ENCODE measurements at places on chromosomes 2 and 18. TPM values are rescaled to one million over a fixed set of nuclear protein-coding genes. Genes with fewer than 3 reads are reported as not detected.

CDH19 gene
- total RNA-seq: 12.9 TPM

NAT8 gene
- not detected for total RNA-seq

GRCh38 chr18:57776767-57777166, 26.3 kb downstream of the ATP8B1 start:
- no peak for DNase-seq
- H3K36me3 ChIP-seq: no peaks in the 10 kb centered on the region
- peaks cover 2% of the 10 kb centered on the region for H3K4me1 ChIP-seq
- no peaks in the 10 kb centered on the region for H3K27me3 ChIP-seq

DNA sequence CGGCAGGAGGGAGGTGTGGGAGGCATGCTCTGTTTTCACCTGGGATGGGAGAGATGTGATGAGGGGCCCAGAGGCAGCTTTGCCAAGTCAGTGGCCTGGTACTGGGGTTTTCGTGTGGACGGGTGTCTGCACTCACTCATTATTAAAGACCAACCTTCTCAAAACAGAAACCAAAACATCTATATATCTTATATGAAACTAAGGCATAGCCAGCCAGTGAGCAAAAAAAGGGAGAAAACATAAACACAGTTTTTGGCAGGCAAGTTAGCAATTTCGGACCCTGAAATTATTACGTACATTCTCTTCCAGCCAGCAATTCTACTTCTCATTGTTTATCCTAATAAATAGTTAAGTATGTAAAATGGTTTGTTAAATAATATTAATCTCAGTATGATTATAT, 181.1 kb upstream of the SMAD2 start:
- H3K36me3 ChIP-seq: no peaks in the 10 kb centered on the region
- H3K4me3 ChIP-seq: no peak overlapping the region
- H3K4me1 ChIP-seq: no peaks in the 10 kb centered on the region
- no peaks in the 10 kb centered on the region for H3K27me3 ChIP-seq
- H3K27ac ChIP-seq: no peak overlapping the region

DNA sequence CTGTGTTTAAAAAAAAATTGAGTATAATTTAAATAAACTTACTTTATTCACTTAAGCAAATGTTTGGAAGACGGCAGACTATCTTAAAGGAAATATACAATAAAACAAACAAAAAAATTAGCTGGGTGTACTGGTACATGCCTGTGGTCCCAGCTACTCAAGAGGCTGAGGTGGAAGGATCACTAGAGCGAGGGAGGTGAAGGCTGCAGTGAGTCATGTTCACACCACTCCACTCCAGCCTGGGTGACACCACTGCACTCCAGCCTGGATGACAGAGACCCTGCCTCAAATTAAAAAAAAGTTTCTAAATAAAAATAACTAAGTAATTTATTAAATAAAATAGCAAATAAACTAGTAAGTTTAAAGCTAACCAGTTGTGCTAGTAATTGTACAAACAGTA, 7.5 kb downstream of the PUM2 start:
- no peaks in the 10 kb centered on the region for H3K27me3 ChIP-seq
- no peak for DNase-seq
- no peak overlapping the region for H3K27ac ChIP-seq
- no peaks in the 10 kb centered on the region for H3K36me3 ChIP-seq
- no peak overlapping the region for H3K4me3 ChIP-seq

DNA sequence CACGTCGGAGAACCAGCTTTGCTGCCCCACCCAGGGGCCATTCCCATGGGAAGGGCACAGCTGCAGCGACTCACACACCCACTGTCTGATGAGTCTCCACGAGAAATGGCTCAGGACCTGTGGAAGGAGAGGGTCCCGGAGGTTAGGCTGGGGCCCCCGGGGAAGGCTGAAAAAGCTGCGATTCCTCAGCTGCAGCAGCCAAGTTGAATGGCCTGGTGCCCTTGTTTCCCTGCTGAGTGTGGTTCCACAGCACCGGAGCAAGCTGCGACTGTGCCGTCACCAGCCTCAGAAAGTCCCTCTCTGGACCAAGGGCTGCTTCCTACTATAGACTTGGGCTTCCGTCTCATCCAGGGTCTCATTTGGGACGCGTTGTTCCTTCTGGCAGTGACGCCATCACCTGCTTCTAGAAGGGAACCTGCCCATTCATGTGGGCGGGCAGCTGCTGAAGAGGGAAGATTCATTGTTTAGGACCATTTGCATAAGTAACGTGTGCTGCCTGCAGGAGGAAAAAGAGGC, 180.2 kb downstream of the INHBB start:
- no peaks in the 10 kb centered on the region for H3K36me3 ChIP-seq
- H3K4me1 ChIP-seq: no peaks in the 10 kb centered on the region
- peak overlapping the region; percentile 88 for H3K27ac ChIP-seq

DNA sequence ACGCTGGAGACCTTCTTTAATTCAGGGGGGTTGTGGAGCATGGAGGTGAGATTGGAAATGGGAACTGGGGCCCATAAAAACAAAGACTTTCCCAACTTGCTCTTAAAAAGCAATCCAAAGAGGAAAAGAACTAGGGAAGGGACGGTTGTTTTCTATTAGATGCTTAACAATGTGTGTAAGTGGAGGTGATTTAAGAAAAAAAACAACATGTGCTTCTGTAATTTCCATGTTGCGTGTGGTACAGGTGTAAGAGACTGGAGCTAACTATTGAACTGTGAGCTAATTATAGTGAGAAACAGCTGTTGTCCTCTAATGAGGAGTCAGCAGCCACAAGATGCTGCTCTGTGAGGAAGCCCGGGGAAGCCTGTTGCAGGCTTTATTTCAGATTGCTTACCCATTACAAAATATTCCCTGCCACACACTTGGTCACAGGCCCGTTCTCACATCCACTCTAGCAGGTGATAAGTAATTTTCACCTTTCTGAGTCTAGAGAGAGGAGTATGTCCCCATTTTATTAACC, 280.6 kb upstream of the PARD3B start:
- no peaks in the 10 kb centered on the region for H3K36me3 ChIP-seq
- H3K4me3 ChIP-seq: no peak overlapping the region
- DNase-seq: no peak
- H3K27ac ChIP-seq: no peak overlapping the region

DNA sequence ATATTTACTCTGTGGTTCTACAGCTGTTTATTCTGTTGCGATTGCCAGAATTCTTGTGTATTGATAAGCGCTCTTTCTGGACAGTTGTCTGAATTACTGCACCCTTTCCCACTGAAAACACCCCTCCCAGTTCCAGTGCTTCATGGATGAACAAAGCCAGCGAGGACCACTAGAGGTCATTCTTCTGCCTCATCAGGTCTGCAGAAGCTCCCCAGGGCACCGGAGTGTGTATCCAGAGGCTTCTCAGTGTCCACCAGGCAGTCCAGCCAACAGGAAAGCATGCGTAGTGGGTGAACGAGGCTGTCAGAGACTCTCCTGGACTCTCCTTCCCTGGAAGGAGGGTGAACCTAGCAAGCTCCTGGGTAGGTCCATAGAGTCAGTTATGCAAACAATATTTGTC, 40.6 kb upstream of the INHBB start:
- no peaks in the 10 kb centered on the region for H3K27me3 ChIP-seq
- DNase-seq: no peak
- no peak overlapping the region for H3K4me3 ChIP-seq
- H3K4me1 ChIP-seq: no peaks in the 10 kb centered on the region

GRCh38 chr18:80104364-80104779, 4.7 kb upstream of the ADNP2 start:
- DNase-seq: no peak
- H3K27ac ChIP-seq: no peak overlapping the region
- no peaks in the 10 kb centered on the region for H3K27me3 ChIP-seq

DNA sequence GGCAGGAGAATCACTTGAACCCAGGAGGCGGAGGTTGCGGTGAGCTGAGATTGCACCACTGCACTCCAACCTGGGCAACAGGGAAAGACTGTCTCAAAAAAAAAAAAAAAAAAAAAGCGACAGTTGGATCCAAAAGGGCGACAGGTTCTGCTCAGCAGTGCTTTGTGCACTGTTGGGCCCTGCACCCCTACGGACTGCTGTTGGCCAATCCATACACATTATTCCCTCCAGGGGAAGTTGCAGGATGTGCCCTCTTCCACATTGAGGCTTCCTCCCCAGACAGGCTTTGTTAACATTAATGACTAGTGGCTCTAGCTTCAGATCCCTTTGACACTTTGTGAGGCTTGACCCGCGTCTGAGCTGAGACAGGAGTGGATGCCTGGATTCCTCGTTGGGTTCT, 9.4 kb downstream of the NT5DC4 start:
- no peaks in the 10 kb centered on the region for H3K27me3 ChIP-seq
- no peak for DNase-seq
- H3K27ac ChIP-seq: no peak overlapping the region
- no peak overlapping the region for H3K4me3 ChIP-seq
- H3K36me3 ChIP-seq: no peaks in the 10 kb centered on the region
- H3K4me1 ChIP-seq: no peaks in the 10 kb centered on the region

DNA sequence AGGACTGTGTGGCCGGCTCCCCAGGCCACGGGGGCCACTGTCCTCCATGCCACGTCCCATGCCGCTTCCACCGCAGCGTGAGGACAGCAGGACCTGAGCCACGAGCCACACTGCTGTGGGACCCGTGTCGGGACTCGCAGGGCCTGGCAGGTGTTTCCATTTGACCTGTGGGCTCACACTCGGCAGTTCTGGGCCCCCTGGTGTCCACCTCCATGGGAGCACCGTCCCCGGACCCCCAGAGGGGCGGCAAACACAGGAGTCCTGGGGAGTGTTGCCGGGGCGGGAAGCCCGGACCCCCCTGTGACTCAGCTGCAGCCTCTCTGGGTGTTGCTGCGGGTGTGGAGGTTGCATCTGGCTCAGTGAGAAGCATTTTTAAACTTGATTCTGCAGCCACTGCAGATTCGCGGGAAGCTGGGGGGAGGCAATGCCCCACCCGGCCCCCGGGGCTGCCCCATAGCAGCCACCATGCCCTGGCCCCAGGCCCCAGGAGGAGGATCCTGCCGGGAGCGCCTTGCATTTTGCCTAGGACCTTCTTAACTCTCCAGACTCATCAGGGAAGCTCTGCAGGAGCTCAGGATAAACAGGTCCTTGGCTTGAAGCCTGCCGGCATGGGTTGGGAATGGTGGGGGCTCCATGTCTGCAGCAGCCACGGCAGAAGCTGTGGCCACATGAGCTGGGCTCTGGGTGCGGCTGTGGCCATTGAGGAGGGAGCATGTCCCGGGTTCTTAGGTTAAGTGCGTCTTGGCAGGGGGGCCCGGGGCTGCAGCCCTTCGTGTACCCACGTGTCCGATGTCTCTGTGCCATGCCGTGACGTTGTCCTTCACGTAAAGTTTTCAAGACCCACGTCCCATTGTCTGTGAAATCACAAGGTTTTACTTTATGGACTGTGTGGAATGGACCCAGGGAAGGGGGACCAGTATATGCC, 30.9 kb downstream of the NFATC1 start:
- DNase-seq: no peak
- H3K4me3 ChIP-seq: no peak overlapping the region
- no peaks in the 10 kb centered on the region for H3K4me1 ChIP-seq

DNA sequence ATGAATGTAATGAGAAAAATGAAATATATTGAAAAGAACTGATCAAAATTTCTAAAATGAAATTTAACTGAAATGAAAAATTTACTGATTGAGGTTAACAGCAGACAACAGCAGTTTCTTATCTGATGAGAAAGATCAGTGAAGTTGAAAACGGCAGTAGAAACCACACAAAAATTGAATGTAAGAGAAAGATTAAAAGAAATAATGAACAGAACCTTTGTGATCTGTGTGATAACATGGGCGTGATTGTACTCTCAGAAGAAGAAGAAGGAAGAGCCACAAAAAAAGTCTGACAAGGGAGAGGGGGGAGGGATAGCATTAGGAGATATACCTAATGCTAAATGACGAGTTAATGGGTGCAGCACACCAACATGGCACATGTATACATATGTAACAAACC, 45.2 kb downstream of the FAM117B start:
- no peak for DNase-seq
- H3K27me3 ChIP-seq: no peaks in the 10 kb centered on the region
- H3K4me3 ChIP-seq: no peak overlapping the region
- H3K27ac ChIP-seq: no peak overlapping the region

DNA sequence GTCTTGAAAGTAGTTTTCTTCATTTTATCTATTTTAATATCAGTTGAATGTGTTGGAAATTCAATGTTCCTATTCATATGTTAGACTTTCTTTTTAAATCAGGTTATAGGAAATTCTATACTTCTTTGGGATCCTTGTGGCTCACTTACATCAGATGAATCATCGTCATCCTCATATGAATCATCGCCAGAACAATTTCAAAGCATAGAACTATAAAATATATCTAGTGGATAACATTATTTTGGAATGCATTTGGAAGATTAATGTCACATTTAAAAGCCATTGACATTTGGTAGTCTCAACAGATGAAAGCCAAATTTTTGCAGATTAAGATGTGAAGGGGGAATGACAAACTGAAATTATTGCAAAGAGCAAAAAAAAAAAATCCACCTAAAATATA, 94.1 kb downstream of the FAM161A start:
- no peak for DNase-seq
- H3K4me1 ChIP-seq: no peaks in the 10 kb centered on the region
- H3K4me3 ChIP-seq: no peak overlapping the region
- H3K27me3 ChIP-seq: no peaks in the 10 kb centered on the region
- no peaks in the 10 kb centered on the region for H3K36me3 ChIP-seq

DNA sequence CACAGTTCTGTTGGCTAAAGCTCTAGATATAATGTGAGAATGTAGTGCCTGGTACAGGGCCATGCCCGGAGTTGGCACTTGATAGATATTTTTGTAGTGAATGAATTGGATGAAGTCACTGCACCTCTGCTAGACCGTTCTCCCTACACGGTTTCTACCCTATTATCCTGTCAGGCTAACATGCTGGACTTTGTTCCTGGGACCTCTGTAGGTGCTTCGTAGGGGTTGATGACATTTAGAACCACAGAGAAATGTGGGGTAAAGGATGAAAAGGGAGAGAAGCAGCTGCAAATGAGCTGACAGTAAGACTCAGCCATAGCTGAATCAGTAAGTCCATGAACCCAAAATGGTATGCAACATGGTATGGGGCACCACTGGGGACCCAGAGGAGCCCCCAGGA, 4.1 kb upstream of the FBLN7 start:
- no peaks in the 10 kb centered on the region for H3K4me1 ChIP-seq
- no peak overlapping the region for H3K4me3 ChIP-seq
- H3K27me3 ChIP-seq: no peaks in the 10 kb centered on the region
- H3K27ac ChIP-seq: no peak overlapping the region

DNA sequence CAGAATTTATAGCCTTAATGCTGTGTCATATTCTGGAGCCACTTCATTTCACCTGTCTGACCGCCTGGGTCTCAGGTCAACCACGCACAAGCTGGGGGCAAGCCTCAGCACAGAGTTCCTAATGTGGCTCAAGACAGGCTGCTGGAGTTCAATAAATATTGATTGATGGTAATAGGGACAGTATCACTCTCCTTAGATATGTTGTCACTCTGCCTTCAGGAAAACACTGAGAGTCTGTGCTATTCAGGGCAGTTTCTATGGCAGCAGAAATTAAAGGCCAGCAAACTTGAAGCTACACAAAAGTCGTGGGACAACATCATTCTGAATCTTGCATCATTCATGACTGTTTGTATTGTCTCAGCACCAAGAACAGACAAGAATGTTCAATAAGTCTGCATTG, 696.1 kb downstream of the METTL4 start:
- H3K27me3 ChIP-seq: no peaks in the 10 kb centered on the region
- H3K4me3 ChIP-seq: no peak overlapping the region
- no peaks in the 10 kb centered on the region for H3K36me3 ChIP-seq
- DNase-seq: no peak

All from breast epithelium (tissue), 4 donors.